ENCODE measurements at places on chromosomes 5 and 9. TPM values are rescaled to one million over a fixed set of nuclear protein-coding genes. Genes with fewer than 3 reads are reported as not detected.

DNA sequence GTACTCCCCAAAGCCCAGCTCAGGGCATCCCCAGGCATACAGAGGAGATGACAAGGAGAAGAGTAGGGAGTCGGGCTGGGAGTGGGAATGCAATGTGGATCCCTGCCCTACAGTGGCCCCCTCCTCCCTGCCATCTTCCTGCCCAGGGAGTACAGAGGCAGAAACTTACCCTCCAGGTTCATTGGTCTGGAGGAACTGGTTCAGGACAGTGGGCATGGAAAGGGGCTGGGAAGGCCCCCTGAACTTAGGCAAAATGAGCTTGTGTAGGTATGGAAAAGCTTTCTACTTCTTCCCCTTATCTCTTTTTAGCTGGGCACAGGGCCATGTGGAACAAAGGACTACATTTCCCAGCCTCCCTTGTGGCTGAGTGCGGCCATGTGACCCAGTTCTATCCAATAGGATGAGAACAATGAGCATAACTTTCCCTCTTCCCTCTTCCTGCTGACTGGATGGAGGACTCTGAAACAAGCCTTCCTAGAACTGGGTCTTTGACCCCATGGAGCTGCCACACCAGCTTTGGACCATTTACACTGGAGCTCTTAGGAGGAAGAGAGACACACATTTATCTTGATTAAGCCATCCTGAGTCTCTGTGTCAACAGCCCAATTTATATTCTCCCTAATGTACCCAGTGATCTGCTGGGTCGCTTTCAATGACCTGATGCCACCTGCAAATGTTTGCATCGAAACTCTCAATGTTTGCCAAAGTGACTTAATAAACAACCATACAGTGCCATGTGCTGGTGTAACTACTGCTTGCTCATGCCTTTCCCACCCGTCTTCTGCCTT lies 25.0 kb upstream of the HMCN2 start:
- H3K27me3 ChIP-seq: peaks cover 2% of the 10 kb centered on the region
- peaks cover 28% of the 10 kb centered on the region for H3K4me1 ChIP-seq
- DNase-seq: no peak

GRCh38 chr5:116696366-116696765 lies 121.7 kb upstream of the SEMA6A start:
- no peaks in the 10 kb centered on the region for H3K4me1 ChIP-seq
- DNase-seq: no peak

DNA sequence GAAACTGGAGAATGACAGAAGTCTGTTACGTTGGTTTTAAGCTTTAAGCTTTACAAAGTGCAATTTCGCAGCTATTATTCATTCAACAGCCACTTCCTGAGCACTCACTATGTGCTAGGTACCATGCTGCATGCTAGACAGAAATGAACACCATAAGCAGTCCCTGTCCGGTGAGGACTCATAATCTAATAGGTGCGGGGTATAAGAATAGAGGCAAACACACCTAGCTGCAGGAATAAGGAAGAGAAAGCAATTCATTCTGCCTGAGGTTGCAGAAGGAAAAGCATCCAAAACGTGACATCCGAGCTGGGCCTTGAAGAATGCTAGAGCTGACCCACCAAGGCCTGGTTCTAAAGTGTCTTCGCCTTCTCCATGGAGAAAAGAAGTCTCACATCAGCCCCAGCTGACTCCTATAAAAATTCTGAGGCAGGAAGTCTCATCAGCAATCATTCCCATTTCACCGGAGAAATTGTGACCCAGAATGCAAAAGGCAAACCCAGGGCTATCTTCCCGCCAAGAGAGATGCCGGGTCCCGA lies 542 bp downstream of the FKBP15 start:
- DNase-seq: peak; percentile 11
- H3K27me3 ChIP-seq: no peaks in the 10 kb centered on the region
- peaks cover 43% of the 10 kb centered on the region for H3K4me1 ChIP-seq
- peaks cover 31% of the 10 kb centered on the region for H3K36me3 ChIP-seq
- H3K4me3 ChIP-seq: peak overlapping the region; percentile 92

GRCh38 chr5:39214912-39215709 lies 4.3 kb downstream of the FYB1 start:
- H3K27me3 ChIP-seq: no peaks in the 10 kb centered on the region
- H3K27ac ChIP-seq: peak overlapping the region; percentile 94
- H3K4me3 ChIP-seq: peak overlapping the region; percentile 9
- no peak for DNase-seq
- no peaks in the 10 kb centered on the region for H3K36me3 ChIP-seq

- H3K27ac ChIP-seq: peak overlapping the region; percentile 92
- peak overlapping the region; percentile 53 for H3K4me3 ChIP-seq
- no peak for DNase-seq
These were observed 48.2 kb upstream of the JAK2 start for GRCh38 chr9:4936823-4937222.

DNA sequence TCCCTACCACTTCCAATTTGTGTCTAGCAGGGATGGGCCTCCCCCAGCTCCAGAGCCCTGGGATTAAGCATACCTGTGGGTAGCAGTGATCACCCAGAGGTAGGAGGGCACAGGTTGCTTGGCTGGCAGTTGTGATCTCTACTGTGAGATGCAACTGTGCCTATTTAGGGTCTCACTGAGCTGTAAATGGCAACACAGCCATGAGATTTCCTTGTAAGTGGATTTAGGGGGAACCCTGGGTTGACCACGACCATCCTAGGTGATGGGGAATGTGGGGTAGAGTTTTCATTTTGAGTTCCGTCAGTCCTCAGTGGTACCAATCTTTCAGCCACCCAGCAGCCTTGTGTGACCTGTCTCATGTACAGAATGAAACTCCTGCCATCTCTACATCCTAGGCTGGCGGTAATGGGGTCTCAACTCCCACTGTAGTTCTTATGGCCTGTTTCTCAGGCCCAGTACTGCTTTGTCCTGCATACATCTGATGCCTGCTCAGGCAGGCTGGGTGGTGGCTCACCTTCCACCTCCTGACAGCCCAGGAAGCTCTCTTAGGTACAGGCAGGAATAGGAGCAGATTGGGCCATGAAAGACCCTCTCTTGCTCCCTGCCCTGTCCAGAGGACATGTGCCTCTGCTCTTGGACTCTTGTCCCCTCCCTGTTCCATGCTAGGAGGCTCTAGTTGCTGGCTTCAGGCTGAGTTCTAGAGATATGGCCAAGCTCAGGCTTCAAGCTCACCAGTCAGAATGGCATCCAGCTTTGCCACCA lies 8.1 kb downstream of the HNRNPAB start:
- H3K4me3 ChIP-seq: no peak overlapping the region
- H3K27me3 ChIP-seq: no peaks in the 10 kb centered on the region
- H3K36me3 ChIP-seq: peaks cover 92% of the 10 kb centered on the region
- peaks cover 16% of the 10 kb centered on the region for H3K4me1 ChIP-seq
- H3K27ac ChIP-seq: no peak overlapping the region
- no peak for DNase-seq

GRCh38 chr9:86721226-86721781 lies 226.0 kb downstream of the GAS1 start:
- H3K4me1 ChIP-seq: no peaks in the 10 kb centered on the region
- peaks cover 2% of the 10 kb centered on the region for H3K27me3 ChIP-seq
- H3K27ac ChIP-seq: no peak overlapping the region
- no peak overlapping the region for H3K4me3 ChIP-seq
- no peak for DNase-seq

DNA sequence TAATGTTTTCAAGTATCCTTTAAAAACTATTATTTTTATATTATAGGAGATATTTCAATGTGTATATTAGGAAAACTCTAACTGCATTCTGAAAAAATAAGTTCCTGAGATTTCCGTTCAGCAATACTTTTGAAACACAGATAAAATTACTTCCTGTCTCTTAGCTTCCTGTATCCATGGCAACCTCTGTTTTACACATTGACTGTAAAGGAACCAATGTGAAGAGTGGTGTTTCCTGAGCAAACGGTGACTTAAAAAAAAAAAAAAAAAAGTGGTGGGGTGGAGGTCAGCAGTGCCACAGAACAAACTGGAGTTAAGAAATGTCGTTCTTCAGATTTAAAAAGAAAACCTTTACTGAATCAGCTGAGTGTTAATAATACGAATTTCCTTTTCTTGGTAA lies at the start of gene LRRC70:
TSS of gene LRRC70 (plus strand) at position 280 of the 400 bp plus-strand sequence. CDS start 620 bp downstream, outside the sequence.
- peaks cover 27% of the 10 kb centered on the region for H3K36me3 ChIP-seq
- peak within 1 kb of the TSS; percentile 19 for H3K4me3 ChIP-seq
- H3K4me1 ChIP-seq: peaks cover 53% of the 10 kb centered on the region
- H3K27me3 ChIP-seq: no peaks in the 10 kb centered on the region
- peak; percentile 24 for DNase-seq

GRCh38 chr9:136602193-136602885 lies 56.5 kb upstream of the NOTCH1 start:
- H3K4me3 ChIP-seq: no peak overlapping the region
- no peak for DNase-seq
- H3K27ac ChIP-seq: no peak overlapping the region
- H3K27me3 ChIP-seq: peaks cover 12% of the 10 kb centered on the region
- no peaks in the 10 kb centered on the region for H3K4me1 ChIP-seq

DNA sequence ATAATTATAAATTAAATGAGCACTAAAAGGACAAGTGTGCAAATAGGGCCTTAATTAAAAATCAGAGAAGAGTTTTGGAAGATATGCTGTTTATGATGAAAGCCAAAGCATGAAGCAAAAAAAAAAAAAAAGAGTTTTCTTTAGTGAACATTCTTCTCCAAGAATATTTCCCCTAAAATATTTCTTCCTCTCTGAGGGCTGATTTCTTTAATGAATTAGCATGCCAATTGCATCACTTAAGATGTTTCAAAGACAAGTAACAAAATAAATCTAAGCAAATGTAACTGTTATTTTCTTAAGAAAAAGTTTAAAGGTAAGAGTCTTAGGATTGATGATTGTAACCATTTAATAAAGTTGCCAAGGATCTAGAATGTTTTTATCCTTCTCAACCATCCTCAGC lies 81.6 kb upstream of the MPDZ start:
- no peak overlapping the region for H3K4me3 ChIP-seq
- H3K27ac ChIP-seq: no peak overlapping the region
- no peaks in the 10 kb centered on the region for H3K27me3 ChIP-seq
- H3K4me1 ChIP-seq: no peaks in the 10 kb centered on the region

Gene CDC20B
- total RNA-seq: 0.18 TPM

Gene SLC25A51
- total RNA-seq: 31.4 TPM

Gene EGR1
- total RNA-seq: 41.9 TPM

Gene ABCA1
- not detected for total RNA-seq
